ENCODE measurements at places on chromosomes 12 and 14.

DNA sequence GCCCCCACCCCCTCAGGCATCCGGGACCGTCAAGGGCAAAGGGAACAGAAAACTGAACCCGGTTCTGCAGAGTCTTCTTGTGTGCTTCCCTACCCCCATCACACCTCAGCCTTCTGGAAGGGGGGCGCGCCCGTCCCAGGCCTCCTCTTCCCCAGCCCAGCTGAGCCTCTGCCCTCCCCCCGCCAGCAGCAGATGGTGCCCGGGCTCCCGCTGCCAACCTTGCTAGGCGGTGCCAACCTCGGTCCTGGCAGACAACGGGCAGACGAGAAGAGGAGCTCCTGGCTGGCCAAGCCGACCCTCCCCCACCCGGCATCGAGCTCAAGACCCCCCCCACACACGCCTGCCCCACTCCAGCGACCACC is 8.7 kb downstream of the STAC3 start:
- DNase-seq = no peak

DNA sequence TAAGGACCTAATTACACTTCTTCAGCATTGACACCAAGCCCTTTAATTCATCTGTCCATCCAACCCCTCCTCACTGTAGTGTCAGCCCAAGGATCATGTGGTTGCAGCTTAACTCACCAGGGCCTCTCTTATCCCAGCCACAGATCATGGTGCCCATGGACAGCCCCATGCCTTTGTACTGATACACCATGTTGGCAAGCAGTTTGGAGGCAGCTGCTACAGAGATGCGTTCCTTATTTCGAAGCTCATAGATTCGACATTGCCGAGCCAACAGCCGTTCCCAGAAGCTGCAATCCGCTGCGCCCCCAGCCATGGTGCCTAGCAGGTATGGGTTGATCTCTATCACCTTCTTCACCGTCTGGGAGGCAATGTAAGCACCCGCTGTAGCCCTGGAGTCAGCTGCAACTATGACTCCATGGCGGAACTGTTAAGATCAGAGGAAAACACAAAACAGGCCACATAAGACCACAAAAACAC is 1.4 kb downstream of the PSMB5 start:
- no peak for DNase-seq

- DNase-seq = no peak
Measured at GRCh38 chr12:92007787-92008186, 137.9 kb downstream of the BTG1 start.

DNA sequence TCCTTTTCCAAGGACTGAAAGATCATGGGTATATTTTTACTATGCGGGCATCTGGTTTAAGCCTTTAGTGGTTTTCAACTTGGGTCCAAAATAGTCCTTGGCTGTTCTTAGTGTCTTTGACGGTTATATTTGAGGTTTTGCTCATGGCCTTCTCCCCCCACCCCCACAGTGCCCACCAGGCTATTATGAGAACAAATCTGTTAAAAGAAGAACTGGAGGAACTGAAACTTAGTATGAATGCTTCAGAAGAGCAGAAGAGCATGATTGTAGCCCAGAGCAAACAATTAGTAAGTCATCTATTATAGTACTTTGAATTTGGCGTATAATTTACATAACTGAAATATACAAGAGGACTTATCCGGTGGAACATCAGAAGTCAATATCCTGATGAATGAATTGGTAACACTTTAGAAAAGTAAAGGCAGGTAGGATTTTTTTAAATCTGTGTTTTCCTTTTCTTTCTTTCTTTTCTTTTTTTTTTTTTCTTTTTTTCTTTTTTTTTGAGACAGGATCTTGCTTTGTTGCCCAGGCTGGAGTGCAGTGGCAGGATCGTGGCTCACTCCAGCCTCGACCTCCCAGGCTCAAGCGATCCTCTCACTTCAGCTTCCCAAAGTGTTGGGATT is 71.8 kb upstream of the BCAT1 start:
- DNase-seq = no peak

GRCh38 chr12:51823875-51824565 is 24.5 kb downstream of the FIGNL2 start:
- peak; percentile 2 for DNase-seq

- no peak for DNase-seq
Measured at GRCh38 chr14:101469382-101470247, 91.7 kb upstream of the DIO3 start.

- DNase-seq = no peak
Measured at GRCh38 chr12:80936642-80937390, 918 bp downstream of the LIN7A start.

DNA sequence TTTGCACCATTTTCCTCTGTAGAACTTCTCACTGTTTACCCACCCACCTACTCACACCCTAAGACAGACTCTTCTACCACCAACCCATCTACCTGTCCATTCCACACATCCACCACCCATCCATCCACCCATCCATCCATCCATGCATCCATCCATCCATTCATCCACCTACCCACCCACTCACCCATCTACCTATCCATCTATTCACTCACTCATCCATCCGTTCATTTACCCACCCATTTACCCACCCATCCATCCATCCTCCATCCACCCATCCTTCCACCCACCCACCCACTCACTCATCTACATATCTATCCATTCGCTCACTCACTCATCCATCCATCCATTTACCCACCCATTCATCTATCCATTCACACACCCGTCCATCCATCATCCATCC is 15.1 kb downstream of the PLBD2 start:
- DNase-seq = no peak

DNA sequence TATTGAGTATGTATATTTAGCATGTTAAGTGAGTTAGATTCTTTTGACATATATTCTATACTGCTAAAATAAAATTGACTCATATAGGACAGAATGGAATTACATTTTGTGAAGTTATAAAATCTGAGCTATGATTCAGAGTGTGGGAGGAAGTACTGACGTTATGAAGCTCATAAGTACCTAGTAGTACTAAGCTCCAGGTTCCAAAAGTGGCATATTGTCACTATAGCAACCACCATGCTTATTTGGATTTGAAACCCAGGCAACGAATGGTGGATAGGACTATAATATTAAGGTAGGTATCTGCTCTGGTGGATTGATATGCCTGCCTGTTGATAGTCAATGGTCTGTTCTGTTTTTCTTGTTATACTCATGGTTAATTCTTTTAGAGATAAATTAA is 2.2 kb upstream of the FBXO33 start:
- DNase-seq = no peak

GRCh38 chr12:84128117-84128991 is 784.2 kb downstream of the SLC6A15 start:
- DNase-seq = no peak

DNA sequence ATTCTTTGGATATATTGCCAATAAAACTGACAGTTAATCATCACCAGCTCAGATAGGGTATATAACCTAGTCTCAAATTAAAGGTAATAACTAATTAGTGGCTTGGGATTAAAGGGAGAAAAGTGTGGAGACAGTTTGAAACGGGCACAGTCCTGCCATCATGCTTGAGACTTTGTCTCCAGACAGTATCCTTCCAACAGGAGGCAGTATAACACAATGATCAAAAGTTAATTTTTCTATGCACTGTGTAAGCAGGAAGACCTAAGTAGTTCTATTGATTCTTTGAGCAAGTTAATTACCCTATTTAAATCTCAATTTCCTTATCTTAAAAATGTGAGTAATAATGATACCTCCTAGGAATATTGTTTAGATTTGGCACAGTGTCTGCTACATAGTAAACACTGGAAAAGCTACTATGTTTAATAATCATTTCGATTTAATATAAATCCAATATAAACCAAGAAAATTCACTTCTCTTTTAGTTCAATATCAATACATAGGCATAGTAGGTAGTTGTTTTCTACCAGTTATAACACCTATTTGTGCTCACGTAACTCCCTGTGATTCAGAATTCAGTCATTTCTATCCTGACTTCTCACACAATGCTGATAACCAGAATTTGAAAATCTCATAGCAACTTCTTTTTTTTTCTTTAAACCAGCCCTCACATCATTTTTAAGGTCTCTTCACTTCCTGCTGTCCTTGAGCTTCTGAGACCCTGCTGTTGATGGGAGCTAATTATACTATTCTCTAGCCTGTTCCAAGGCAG is 53.7 kb downstream of the GALNT4 start:
- peak; percentile 6 for DNase-seq

- peak; percentile 26 for DNase-seq
Measured at GRCh38 chr12:93419388-93420034, 22.2 kb downstream of the UBE2N start.

- DNase-seq = no peak
Measured at GRCh38 chr12:88111074-88111652, 30.7 kb downstream of the CEP290 start.

- no peak for DNase-seq
Measured at GRCh38 chr14:98949051-98949450, 322.9 kb downstream of the BCL11B start.

DNA sequence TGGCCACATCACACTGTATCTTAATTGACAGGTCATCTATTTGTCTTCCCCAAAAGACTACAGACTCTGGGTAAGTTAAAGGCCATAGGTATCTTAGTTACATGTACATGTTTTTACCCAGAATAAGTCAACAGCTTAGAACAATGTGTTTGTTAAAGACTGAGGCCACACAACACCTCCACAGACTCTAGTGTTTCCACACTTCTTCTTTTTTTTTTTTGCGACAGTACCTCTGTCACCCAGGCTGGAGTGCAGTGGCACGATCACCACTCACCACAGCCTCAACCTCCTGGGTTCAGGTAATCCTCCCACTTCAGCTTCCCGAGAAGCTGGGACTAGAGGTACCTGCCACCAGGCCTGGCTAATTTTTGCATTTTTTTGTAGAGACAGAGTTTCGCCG is 1.3 kb downstream of the GPN3 start:
- no peak for DNase-seq

- no peak for DNase-seq
Measured at GRCh38 chr14:66623838-66624237, 115.9 kb downstream of the GPHN start.

DNA sequence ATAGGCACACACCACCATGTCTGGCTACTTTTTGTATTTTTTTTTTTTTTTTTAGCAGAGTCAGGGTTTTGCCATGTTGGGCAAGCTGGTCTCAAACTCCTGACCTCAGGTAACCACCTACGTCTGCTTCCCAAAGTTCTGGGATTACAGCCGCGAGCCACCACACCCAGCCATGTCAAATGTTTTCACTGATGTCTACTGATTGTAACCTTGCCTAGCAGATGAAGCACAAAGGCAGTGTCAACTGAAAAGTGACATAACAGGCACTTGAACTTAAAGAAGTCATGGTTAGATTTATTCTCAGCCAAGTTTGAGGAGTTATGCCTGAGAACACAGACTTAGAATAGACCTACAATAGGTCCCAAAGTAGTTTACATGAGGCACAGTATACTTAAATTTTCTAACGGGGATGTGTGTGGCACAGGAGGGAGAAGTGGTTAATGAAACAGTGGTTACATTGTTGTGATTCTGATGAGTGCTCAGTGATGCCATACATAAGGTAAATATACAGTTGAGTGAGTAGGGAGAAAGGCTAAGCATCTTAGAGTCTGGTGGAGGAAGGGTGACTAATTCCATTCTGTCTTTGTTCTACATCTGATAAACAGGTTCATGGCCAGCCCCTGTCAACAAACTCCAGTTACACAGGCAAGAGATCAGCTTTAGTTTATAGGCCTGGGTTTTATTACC is 12.6 kb upstream of the RNASE4 start:
- no peak for DNase-seq

DNA sequence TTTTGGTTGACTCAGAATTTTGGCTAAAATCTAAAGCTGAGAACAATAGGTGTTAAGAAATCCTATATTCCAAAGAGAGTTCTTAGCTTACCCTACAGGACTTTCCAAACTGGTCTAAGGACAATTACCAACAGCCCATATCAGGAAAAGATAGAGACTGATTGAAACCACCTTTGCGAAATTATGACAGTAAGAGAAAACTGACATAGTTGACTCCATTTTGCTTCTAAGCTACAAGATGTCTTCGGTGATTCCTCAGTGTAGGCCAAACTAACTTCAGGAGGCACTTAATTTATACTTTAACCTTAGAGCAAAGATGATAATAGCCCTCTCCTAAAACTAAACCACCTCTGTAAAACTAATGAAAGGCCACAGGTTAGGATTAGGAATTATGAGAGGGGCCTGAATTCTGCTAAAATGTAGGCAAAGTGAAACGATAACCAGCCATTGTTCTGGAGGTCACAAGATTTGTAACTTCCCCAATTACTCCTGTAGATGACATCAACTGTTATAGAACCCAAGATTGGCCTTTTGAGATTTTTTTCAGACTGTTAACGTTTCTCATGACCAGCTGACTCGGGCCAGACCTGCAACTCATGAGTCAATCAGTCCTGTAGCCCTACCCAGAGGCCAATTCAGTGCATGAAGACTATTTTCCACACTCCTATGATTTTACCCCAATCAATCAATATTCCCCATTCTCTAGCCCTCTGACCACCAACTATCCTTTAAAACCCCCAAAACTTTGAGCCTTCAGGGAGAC is 43.0 kb downstream of the KLRG1 start:
- no peak for DNase-seq

GRCh38 chr12:1593174-1594005 is 991 bp downstream of the FBXL14 start:
- no peak for DNase-seq

DNA sequence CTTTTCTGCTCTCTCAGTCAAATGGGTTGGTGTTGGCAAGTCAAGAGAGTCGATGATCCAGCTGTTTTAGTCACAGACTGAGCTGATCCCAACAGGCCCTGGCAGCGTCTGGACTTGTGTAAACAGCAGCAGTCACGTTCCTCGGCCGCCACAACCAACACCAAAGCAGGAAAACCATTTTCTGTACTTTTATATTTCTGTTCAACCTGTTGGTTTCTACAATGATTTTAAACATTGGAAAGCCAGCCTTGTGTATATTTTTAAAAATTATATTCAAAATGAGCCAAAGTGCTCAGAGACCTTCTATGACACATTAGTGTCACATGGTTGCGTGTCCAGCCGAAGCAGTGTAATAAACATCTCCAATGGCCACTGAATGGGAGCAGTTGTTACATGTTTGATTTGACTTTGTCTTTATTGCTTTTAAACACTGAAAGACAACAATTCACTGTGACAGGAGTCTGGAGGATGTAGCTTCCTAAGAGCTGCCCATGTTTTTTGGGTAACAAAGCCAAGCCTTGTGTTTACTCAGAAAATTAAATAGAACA is 5.9 kb upstream of the SIVA1 start:
- DNase-seq = no peak

DNA sequence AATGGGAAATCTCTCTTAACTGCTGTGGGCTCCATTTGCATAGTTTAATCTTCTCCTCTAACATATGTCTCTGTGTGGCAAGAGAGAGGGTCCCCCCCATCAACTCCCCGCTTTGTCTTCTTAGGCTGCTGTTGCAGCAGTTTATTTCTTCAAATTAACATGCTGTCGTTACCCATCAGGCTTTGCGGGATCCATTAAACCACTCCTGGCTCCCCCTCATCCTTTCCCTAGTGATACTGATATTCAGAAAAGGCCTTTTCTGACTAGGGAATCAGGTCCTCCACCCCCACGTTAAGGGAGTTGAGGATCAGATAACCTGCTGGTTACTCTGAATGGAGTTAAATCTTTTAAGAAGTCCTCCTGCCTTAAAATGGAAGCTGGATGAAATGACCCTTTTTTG is 15.2 kb downstream of the GPR84 start:
- DNase-seq = no peak

Measured in GF-D8 (cell line).